Heart left ventricle (tissue), 16 donors: ENCODE measurements at places on chromosomes 11 and 22.
A peak's percentile ranks its signal among the peaks of the same experiment; 100 is the strongest.

DNA sequence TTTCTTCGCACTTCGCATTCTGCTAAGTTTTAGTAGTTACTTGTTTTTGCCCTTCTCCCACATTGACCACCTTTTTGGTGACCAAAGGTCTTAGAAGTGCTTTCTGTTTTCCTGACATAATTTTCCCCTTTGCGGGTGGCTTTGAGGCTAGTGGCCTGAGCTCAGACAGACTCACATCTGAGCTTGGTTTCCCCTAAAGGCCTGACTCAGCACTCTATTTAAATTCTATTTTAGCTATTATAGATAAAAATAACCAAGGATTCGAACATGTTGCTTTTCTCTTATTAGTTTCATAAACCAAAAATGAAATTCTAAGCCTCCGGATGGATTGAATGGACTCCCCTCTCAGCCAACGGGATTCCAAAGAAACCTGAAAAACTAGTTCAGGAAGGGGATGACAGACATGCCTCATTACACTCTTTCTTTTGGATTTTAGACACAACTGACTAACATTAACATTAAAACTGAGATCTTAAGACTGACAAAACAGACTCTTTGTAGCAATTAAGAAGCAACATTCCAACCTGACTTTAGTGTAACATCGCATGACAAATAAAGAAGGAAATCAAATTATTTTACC is 258.5 kb downstream of the LUZP2 start:
- no peak for DNase-seq

DNA sequence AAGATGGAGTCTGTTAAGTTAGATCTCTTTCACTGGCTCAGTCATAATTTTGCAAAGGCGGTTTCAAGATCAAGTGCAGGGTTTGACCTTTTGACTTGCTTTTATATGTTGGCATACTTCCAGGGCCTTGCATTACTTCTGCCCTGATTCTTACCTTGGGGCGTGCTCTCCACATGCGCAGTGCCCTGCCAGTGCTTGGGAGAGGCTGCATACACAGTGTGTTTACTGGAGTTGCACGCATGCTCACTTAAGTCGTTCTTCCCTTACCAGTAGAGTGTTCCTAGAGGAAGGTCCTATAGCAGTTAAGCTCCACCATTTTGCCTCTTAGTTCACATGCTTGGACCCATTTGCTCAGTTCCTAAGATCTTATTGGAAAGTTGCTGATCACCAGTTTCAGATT is 21.0 kb upstream of the TMEM123 start:
- DNase-seq, result no peak

- DNase-seq, result no peak
Observed at GRCh38 chr11:121536126-121536525, 83.4 kb upstream of the SORL1-AS1 start.

GRCh38 chr11:76226626-76227025 is 20.3 kb upstream of the WNT11 start:
- DNase-seq, result no peak

- no peak for DNase-seq
Observed at GRCh38 chr11:58046231-58046630, 15.5 kb downstream of the OR6Q1 start.

GRCh38 chr11:94851864-94852636 is 83.9 kb downstream of the AMOTL1 start:
- DNase-seq, result no peak

DNA sequence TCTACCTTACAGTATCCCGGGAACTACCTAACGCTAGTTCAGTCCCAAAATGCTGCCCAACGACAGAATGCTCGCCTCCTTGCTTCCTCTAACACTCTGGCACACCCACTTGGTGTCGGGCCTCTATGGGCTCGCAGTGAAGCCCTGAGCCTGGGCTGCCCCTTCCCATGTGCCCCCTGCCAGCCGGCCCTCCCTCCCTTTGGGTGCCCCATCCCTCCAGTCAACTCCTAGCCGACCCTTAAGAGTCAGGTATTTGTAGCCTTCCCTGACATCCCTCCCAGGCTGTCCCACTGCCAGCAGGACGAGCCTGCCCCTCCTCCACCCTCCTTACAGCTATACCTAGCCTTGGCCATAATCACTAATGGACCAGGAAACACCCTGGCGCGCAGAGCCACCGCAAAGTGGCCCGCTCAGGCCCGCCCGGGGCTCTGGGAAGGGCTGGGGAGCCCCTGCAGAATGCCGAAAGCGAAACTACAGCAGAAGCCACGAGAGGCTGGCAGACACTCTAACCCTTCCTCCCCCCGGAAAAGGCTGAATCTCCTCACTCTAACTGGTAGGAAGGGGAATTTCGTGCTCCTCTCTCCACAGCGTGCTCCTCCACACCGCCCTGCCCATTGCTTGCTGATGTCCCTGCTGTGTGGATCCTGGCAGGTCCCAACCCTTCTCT is 8.2 kb downstream of the CBX7 start:
- DNase-seq, result no peak

DNA sequence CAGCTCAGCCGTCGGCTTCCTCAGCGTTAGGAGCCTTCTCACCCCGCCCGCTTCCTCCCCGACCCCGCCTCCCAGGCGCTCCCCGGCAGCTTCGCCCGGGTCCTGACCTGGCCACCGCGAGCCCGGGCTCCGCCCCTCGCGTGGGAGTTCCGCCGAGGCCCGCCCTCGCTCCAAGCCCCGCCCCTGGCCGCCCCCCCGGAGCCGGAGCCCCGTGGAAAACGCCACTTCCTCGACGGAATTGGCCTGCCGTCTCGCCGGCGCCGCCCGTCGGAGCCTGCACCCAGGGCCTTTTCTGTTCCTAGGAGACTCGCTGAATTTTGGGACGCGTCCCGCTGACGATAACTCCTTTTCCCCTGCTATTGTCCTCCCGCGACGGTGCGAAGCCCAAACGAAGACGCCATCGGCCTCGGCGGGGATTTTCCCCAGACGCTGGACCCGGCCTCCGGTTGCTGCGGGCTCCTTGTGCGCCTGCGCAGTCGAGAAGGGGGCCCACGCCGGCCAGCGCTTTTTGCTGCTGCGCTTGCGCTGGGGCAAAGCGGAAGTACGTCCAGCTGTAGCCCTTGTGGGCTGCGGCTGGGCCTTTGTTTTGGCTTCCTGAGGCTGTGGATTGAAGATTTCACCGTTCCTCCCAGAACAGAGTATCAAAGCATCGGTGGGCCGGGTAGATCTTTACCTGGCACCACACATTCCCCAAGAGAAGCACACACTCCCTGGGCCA is 10.0 kb downstream of the RELA start:
- DNase-seq, result peak; percentile 96

DNA sequence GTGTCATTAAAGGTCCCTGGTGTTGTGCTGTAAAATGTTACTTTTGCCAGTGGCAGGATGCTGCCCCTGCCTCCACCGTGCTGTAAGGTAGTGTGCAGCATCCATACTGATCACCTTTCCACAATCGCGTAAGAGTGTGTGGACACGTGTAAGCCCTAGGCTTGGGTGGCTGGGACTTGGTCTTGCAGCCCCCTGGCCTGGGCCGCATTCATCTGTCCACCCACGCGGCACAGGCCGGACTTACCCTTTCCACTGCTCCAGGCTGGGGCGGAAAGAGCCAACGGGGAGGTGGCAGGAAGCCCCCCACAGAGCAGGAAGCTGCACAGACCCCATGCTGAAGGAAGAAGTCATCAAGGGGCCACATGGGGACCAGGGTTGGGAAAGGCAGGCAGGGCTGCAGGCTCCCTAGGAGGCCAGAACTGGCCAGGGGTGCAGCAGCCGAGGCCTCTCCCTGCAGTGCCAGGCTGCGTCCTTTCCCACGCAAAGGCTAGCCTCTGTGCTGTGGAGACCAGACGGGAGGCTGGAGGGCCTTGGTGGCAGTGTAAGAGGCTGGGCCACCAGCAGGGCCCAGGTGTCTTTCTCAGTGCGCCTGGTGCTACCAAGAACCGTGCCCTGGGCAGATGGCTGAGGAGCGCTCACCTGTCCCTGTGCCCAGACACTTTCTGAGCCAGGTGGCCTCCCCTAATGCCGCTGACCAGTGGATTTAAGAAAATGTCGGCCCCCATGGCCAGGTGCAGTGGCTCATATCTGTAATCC is 11.7 kb upstream of the TMEM191C start:
- no peak for DNase-seq

DNA sequence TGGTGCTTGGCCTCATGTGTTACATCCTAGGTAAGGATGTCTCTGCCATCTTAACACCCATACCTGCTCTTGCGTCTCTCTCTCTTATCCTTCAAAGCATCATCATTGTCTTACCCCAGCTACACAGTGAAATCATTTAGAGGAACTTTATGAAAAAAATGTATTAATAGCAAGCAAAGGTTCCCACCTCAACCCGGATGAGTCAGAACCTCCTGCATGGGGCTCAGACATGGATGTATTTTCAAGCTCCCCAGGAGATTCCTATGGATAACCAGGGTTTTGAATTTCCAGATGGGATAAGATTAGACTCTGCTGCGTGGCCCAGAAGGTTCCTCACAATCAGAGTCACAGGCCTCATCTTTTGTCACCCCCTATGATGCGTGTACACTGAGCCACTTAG is 89.1 kb upstream of the NNMT start:
- no peak for DNase-seq

- peak; percentile 7 for DNase-seq
Observed at GRCh38 chr11:2569731-2570210, 125.0 kb downstream of the KCNQ1 start.

DNA sequence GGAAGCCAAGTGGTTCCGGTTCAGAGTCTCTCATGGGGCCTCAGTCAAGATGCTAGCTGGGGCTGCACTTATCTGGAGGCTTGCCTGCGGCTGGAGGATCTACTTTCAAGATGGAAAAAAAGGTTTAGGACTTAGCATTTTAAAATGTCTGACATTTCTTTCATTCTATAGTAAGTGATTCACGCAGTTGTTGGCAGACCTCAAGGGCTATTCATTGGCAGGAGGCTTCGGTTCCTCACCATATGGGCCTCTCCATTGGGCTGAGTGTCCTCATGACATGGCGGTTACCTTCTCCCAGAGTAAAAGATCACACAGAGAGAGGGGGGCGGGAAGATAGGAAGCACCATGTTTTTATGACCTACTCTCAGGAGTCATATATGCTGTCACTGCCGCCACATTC is 298.0 kb upstream of the PLET1 start:
- DNase-seq, result no peak

GRCh38 chr11:55571828-55572227 is at the start of gene OR4C16:
TSS of gene OR4C16 (plus strand) at chr11:55572128. CDS start at chr11:55572128, 0 bp downstream.
- DNase-seq, result no peak

DNA sequence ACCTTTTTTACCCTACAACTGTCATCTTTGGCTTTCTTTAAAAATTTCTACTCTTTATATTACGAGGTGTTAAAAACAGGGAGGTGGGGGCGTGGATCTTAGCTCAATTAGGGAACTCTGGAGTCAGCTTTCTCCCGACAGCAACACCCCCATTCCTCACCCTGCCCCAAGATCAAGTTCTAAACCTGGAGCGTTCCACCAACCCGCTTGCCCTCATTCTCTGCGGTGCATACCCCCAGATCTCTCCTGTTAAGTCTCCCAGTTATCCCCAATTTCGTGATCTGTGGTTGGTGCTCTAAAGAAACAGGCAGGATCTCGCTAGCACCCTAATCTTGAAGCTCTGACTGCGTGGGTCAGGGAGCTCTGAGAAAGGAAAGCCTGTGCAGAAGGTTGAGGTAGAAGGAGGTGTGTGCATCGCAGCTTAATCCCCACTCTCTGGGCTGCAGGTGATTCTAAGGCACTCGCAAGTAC is 177.3 kb upstream of the NTM start:
- no peak for DNase-seq

DNA sequence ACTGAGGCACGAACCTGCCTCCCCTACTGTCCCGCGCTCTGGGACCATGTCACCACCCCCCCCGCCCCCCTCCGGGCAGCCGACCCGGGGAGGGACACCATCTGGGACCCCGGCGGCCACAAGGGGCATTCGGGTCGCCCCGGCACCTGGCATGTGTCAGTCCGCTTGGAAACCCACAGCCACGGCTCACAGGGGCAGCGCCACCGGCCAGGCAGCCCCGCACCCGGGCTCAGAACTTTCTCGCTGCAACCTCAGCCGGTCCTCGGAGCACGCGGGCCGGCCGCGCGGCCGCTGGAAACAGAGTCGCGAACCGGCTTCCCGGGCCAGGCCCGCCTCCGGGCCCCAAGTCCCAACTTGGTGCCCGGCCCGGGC is 159.9 kb upstream of the GRK3 start:
- DNase-seq, result no peak

DNA sequence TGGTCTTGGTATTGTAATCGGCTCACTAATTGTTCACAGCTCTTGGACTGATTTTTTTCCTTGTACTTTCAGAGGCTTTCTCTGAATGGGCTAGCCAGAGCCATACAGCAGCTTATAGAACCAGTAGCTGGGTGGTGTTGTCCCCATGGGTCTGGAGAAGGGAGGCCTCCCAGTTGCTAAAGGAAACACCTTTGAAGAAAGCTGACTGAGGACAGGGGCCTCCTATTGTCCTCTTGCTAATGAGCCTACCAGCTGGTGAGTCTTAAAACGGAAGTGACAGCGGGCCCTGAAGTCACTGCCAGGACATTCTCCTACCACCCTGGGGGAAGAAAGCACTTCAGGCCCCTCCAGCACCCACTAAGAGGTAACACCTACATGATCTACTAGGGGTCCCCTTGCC is 9.9 kb downstream of the FADS3 start:
- peak; percentile 45 for DNase-seq

GRCh38 chr22:25496396-25497064 is 67.9 kb upstream of the GRK3 start:
- no peak for DNase-seq

- no peak for DNase-seq
Observed at GRCh38 chr11:69140635-69141034, 15.1 kb upstream of the SMIM38 start.

DNA sequence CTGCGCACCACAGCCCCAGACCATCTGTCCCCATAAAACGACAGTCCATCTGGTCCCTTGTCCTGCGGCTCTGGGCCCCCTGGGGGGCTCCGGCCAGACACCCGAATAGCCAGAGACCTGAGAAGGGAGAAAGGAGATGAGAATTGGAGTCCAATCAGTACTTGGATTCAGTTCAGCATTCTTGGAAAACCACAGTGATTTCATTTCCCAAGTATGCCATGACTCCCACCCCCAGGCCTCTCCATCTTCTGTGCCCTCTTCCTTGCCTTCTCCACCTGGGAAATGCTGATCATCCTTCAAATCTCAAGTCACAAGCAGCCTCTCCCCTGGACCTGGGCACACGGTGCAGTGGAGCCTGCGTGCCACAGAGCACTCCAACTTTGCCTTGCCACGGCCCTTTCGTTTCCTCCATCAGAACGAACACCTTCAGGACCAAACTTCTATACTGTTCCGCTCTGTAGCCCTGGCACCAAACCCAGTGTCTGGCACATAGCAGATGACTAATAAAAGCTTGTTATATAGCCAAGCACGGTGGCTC is 10.9 kb upstream of the MFNG start:
- DNase-seq, result no peak

DNA sequence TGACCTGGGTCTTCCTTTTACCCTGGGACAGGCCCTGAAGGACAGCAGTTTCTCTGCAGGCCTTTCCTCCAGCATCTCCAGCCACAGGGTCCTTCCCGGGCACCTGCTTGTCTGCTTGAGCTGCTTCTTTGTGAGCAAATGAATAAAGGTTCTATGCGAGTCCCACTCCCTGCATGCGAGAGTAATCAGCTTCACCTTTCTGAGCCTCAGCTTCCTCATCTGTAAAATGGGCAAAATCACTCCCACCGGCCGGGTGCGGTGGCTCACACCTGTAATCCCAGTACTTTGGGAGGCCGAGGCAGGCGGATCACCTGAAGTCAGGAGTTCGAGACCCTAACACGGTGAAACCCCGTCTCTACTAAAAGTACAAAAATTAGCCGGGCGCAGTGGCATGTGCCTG is 31.1 kb downstream of the IFT27 start:
- DNase-seq, result no peak

- no peak for DNase-seq
Observed at GRCh38 chr11:76327756-76328388, 53.1 kb downstream of the THAP12 start.

- peak; percentile 57 for DNase-seq
Observed at GRCh38 chr11:13260963-13261588, 16.5 kb upstream of the BMAL1 start.

GRCh38 chr11:64686466-64687170 is 36.4 kb downstream of the NRXN2 start:
- DNase-seq, result no peak
